Right atrium auricular region (tissue), 2 donors: ENCODE measurements at places on chromosomes 5 and 9. TPM values are rescaled to one million over a fixed set of nuclear protein-coding genes. Genes with fewer than 3 reads are reported as not detected.

Gene F2R
- total RNA-seq = 46.7 TPM

Gene FCN1
- 0.63 TPM for total RNA-seq

Gene PCDHA5
- 0.16 TPM for total RNA-seq

DNA sequence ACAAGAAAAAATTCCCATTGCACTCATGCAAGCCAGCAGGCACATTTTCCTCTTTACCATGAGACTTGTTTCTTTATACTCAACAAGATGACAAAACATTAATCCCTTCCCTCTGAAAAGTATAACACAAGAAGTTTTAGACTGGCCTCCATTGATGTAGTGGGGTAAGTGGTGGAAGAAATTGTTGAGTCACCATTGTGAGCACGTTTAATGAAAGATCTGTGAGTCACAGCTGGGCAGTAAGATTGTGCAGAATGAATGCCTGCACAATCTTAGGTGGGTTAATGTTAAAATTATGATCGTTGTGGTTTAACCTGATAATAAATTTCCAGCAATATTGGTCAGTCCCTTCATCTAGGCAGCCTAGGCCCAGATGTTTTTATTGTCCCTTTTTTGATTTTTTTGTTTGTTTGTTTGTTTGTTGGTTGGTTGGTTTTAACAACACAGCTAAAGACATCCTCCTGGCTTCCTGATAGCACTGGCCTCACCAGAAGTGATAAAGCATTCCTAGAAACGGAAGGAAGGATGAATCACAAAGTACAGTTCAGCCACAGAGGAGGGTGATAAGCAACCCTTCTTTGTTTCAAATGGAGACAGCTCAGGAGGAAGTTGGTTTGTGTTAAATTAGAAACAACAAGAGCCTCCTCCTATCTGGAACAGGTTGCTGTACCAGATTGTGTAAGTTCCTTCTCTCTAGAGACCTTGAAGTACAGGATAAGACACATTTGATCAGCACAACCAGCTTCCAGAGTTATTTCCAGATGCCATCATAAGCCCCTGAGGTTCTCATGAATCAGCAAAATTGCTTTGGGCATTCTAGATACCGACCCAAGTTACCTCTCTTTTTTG, 40.3 kb downstream of the SLC24A2 start:
- DNase-seq = no peak
